ENCODE measurements at places on chromosomes 1 and 21. TPM values are rescaled to one million over a fixed set of nuclear protein-coding genes. Genes with fewer than 3 reads are reported as not detected.

DNA sequence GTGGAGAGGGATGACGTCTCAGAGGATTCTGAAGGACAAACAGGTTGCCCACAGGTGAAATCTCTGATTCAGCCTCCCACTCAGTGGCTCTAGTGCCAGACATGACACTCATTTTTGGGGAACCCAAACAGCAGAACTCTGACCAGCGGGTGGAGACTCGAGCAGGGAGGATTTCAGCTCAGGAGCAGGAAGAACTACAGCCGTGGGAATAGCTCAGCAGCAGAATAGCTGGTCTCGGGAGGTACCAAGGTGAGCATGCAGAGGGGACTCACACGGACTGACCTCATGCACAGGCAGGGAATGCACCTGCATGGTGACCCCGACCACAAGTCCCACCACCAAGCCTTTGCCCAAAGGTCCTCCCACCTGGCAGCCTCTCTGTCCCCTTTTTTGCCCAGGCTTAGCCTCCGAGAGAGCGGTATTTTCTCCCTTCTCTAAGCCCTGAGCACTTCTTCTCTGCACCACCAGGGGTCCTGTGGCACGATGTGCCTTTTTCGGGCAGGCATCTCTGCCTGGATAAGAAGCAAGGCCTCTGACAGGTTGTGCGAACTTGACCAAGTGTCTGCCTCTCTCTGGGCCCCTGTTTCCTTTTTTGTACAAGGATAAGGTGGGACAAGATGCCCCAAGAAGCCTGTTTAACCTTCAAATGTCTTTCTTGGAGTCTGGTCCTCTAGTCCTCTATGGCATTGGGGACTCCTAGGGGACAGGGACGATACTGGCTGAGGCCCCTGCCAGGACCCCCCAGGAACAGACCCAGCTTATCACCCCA lies 8.8 kb upstream of the FGR start:
- no peaks in the 10 kb centered on the region for H3K27me3 ChIP-seq
- no peak overlapping the region for H3K4me3 ChIP-seq
- no peaks in the 10 kb centered on the region for H3K36me3 ChIP-seq
- no peak for DNase-seq
- H3K4me1 ChIP-seq = no peaks in the 10 kb centered on the region
- H3K27ac ChIP-seq = no peak overlapping the region

GRCh38 chr1:53279296-53280200 lies 41.2 kb upstream of the MAGOH start:
- no peaks in the 10 kb centered on the region for H3K27me3 ChIP-seq
- H3K4me3 ChIP-seq = no peak overlapping the region
- no peaks in the 10 kb centered on the region for H3K4me1 ChIP-seq
- DNase-seq = no peak

The LCE1C gene
- total RNA-seq = not detected

The MRPL55 gene
- total RNA-seq = 23.6 TPM
